Frontal cortex (tissue), 4 donors: ENCODE measurements at places on chromosomes 2 and 18.

GRCh38 chr2:172228177-172228808 lies 125.6 kb upstream of the DLX2 start:
- no peak for DNase-seq

DNA sequence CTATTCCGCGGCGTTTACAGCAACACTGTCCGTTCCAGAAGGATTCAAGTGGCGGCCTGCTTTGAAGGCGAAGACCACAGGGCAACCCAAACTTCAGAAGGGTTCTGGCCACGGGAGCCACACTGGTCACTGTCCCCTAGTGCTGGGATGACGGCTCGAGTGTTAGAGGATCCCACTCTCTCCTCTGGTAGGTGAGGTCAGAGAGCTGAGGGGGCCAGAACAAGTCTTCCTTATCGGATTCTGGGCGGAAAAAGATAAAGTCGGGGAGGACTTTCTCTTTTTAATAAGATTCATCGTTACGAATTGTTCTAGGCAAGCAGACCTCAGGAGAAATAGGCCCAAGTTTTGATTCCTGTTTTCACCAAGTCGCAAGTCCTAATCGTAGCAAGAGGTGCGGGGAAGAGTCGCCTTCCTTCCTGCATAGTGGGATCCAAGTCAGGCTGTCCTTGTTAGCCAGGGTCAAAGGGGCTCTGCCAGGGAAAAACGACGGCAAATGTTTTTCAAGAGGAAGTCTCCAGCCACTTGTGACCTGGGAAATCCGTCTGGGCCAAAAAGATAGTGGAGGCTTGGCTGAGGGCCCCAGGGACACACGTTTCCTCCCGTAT lies 864 bp upstream of the MYL12A start:
- DNase-seq: no peak

- no peak for DNase-seq
Measured at GRCh38 chr2:40147360-40147759, 304.5 kb downstream of the SLC8A1 start.

GRCh38 chr2:233938676-233939370 lies 21.6 kb downstream of the TRPM8 start:
- no peak for DNase-seq

DNA sequence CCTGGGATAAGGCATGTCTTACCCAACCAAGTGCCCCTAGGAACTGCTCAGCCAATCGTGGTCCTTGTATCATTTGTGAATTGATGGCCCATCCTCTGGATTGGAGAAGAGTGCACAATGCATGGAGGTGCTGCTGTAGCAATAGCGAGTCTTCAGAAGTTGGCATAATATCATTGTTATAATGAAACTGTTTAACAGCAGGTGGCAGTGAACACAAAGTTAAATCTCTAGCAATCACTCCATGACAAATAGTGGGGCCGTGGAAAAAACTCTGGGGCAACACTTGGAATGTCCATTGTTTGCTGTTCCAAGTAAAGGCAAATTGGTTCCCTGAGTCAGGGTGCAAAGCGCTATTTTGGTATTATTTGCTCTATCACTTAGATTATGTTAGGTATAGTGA lies 11.4 kb downstream of the REG1A start:
- DNase-seq: no peak

- no peak for DNase-seq
Measured at GRCh38 chr2:119638685-119639554, 40.1 kb upstream of the TMEM177 start.

- DNase-seq: no peak
Measured at GRCh38 chr2:71669058-71669456, 215.7 kb downstream of the DYSF start.

GRCh38 chr2:224970311-224970710 lies 72.0 kb downstream of the DOCK10 start:
- DNase-seq: no peak

DNA sequence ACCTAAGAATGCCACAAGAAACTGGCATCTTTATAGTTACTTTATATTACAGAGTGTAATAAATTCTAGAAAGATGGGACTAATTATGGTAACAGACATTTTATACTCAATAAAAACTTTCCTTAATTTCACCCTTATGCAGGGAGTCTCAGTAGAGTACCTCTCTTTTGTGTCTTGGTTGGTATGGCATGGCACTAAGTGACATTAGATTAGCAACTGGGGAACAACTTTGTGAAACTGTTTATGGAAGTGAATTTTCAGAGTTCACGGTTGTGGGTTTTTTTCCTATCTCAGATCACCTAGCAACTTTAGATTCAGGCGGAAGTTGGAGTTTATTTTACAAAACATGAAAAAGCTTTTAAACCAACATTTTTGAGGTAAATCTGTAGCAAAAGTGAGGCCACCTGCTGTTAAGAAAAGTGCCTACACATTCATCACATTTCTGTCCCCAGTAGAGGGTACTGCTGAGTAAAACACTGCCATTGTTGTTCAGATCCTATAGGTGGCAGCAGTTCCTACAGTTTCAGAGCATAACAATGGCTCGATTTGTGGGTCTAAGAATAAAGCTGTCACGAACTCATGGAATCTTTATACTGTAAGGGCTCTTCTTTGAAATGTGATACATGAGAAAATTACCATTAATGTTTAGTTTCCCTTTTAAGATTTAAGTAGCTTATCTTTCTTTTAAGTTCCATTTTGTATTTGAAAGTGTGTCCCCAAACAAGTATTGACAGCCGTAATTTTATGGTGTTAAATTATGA lies 117.6 kb downstream of the CAMKMT start:
- DNase-seq: peak; percentile 30

- DNase-seq: no peak
Measured at GRCh38 chr18:57410749-57411148, 24.4 kb upstream of the ONECUT2 start.

- no peak for DNase-seq
Measured at GRCh38 chr2:216139884-216140283, 30.7 kb downstream of the XRCC5 start.

DNA sequence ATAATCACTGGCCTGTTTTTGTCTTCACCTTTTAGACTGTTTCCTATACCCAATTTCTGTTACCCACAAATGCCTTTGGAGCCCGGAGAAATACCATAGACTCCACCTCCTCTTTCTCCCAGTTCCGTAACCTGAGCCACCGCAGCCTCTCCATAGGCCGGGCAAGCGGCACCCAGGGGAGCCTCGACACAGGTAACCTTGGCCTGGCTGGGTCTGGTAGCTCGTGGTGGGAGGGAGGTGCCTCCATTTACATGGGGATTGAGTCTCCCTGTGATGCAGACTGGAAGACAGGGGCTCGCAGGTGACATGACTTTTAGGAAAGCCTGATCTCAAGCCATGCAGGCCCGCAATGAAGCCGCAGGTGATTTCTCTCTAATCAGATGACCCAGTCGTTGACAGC lies 100.6 kb downstream of the CABLES1 start:
- DNase-seq: no peak

- no peak for DNase-seq
Measured at GRCh38 chr2:127486247-127487058, 39.8 kb downstream of the IWS1 start.

- no peak for DNase-seq
Measured at GRCh38 chr2:157476953-157477709, 33.2 kb upstream of the CYTIP start.

DNA sequence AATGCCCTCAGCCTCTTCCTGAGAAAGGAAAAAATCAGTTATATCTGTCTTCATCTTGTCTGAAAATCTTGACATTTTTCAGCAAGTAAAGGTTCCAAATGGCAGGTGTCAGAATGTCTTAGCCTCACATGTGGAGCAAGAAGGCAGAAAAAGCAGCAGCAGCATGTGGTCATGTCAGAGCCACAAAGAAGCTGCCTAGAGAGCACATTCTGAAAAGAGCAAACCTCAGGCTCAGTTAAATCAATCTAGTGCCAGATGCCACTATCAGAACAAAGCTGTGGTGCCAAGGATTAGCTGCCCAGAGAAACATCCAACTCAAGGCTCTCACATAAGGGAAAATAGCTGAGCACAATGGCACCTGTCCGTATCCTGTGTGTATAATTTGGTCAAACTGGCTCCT lies 105.9 kb downstream of the SRBD1 start:
- no peak for DNase-seq

DNA sequence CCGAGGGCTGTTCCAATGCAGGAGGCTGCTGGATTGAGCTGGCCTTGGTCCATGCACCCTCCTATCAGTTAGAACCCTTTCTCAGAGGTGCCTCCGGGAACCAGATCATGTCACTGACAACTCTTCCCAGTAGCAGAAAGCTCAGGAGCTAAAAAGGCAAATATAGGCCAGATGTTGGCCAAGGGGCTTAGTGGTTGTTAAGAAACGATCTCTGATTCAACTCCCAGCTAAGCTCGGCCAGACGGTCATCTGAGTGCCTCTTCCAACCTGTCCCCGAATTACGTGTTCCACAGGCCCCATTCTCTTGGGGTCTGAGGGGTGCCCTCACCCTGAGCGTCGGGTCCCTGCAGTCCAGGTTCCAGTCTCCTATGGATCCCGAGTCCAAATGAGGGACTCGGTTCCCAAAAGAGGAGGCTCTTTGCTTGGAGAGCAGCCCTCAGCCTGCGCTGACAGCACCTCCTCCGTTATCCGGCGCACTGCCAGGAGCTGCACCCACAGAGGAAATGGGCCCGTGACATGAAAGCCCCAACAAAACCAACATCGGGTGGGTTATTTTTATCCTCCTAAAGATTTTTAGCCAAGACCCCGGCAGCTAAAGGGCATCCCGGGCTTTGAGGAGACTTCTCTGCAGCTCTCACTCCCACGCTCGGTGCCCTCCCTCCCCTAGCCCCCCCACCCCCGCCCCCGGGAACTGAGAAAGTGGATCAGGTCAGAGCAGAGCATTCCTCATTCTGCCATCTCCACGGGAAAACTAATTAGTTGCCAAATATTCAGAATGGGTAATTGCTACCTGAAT lies 106.6 kb upstream of the ID2 start:
- DNase-seq: no peak

GRCh38 chr2:98777076-98777475 lies 46.1 kb upstream of the MGAT4A start:
- DNase-seq: no peak

GRCh38 chr18:70234667-70235459 lies 29.4 kb upstream of the RTTN start:
- no peak for DNase-seq

GRCh38 chr2:26072925-26073768 lies 39.3 kb downstream of the RAB10 start:
- no peak for DNase-seq
